Lung microvascular endothelial cell (primary cell): ENCODE measurements at places on chromosomes 4 and X. TPM values are rescaled to one million over a fixed set of nuclear protein-coding genes. Genes with fewer than 3 reads are reported as not detected.

CYSLTR1 gene
- total RNA-seq = not detected in 2 replicates

DNA sequence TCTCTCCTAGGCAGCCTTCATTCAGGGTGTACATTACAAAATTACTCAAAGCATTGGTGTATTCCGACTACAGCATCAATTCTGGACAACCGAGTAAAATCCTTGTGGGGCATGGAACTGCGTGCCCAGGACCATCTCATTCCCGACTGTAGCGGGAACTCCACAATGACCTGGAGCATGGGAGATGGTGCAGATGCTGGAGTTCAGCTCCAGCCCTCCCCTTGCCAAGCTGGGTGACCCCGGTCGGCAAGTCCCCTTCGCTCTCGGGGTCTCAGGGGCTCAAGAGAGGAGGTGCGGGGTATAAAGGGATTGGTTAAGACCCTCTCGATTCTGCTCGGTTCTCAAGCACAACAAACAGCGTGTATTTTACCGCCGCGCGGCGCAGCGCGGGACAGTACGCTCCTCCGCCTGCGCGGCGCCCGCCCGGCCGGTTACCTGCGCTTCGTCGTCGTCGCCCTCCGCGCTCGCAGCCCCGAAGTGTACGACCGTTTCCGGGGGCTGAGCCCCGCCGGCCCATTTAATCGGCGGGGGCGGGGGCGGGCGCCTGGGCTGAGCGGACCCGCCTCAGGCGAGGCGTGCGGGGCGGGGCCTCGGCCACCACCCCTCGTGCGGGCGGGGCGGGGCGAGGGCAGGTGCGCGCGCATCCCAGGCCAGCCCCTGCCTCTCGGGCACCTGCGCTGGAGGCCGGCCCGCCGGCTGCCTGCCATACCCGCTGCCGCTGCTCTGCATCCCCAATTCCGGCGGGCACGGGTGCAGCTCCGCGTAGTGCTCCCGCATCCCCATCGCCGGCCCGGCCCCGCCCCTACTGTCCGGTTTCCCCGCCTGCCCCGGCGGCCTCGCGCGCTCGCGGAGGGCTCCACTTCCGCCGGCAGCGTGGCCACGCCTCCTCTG lies at the start of gene G6PD:
G6PD (minus strand) TSS at position 493 of the 891 bp plus-strand sequence. CDS start 691 bp downstream, outside the sequence.
- DNase-seq = peak; percentile 74

- DNase-seq = no peak
These were observed 4.0 kb upstream of the TMEM156 start for GRCh38 chr4:39036172-39036571.

ASB12 gene
- total RNA-seq = not detected in 2 replicates

DNA sequence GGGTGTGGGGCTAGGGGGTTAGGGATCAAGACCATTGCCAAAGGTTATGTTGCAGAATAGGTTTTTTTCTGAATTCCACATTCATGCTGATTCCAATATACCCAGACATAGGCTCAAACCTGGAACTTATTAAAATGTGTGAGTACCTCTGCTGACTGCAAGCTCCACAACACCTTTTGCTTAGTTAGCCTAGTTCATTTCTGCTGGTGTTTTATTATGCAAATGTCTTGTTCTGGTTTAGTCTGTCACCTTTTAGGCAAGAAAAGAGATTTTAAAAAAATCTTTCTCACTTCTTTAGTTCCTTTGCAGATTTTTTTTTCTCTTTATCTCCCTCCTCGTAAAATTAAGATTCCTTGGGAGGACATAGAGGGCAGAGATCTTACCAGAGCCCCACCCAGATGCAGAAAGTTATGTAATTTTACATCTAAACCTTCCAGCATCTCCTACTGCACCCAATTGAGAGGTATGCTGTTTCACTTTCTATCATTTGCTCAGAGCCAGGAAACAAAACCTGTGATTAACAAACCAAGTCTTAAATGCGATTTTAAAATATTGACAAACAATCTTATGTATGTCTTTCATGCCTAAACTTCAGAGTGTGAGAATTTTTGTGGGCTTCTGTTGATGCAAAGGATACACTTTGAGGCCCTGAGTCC lies 190.7 kb upstream of the CLNK start:
- DNase-seq = no peak

DNA sequence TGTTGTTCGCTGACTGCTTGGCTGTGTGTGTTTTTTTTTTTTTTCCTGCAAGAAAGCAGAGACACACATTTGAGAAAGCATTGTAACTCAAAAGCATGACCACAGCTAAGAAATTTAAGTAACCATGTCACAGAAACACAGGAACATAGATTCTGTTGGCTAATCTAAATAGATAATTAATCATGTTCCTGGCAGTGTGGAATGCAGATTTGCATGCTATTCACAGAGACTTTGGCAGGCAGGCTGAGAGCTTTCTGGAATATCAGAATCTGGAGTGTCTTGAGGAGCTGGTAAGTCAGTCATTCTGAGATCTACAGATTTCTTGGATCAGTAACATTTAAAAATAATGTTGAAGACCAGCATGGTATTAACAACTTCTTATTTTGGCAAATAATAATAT lies 33.2 kb upstream of the SMS start:
- DNase-seq = peak; percentile 9
